ENCODE measurements at places on chromosomes 6 and 20.

GRCh38 chr6:168155193-168155592 lies 76.2 kb upstream of the FRMD1 start:
- no peak for DNase-seq

DNA sequence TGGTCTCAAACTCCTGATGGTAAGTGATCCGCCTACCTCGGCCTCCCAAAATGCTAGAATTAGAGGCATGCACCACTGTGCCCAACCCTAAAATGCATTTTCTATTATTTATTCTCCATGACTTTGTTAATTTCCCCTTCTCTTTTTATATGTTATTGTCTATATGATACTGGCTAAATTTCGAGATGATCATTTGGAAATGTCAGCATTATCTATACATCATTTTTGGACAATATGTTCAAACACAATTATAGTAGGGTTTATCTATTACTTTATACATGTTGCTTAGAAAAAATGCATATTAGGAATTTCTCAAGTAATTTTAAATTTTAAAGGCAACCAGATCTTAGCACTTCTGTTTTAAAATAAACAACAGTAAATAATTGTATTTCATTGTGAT lies 34.4 kb upstream of the HIVEP1 start:
- no peak for DNase-seq

DNA sequence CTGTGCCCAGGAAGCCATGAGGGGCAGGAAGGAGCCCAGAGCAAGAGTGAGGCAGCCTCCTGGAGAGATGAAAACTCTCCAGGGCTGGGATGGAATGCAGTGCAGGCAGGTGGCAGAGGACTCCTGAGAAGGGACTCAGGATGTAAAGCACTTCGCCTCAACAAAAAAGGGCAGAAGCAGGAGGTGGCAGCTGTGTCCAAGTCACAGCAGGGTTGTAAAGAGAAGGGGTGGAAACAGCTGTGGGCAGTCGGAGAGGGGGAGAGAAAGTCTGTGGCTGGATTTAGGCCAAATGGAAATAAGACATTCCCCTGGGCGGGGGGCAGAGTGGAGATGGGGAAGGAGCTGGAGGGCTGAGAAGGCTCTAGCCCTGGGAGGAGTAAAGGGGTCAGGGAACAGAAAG lies 34.9 kb downstream of the CYP21A2 start:
- no peak for DNase-seq

DNA sequence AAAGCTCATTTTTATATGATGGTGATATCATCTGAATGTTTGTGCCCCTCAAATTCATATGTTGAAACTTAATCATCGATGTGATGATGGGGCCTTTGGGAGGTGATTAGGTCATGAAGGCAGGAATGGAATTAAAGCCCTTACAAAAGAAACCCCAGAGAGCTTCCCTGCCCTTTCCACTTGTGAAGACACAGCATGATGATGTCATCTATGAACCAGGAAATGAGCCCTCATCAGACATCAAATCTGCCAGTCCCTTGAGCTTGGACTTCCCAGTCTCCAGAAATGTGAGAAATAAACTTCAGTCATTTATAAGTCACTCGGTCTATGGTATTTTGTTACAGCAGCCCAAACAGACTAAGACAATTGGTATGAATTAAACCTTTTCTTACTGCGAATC lies 153.1 kb downstream of the MYB start:
- DNase-seq: no peak

GRCh38 chr20:1383623-1384404 lies 9.0 kb downstream of the FKBP1A start:
- no peak for DNase-seq

- no peak for DNase-seq
Measured at GRCh38 chr6:74609871-74610270, 596.0 kb downstream of the COL12A1 start.

DNA sequence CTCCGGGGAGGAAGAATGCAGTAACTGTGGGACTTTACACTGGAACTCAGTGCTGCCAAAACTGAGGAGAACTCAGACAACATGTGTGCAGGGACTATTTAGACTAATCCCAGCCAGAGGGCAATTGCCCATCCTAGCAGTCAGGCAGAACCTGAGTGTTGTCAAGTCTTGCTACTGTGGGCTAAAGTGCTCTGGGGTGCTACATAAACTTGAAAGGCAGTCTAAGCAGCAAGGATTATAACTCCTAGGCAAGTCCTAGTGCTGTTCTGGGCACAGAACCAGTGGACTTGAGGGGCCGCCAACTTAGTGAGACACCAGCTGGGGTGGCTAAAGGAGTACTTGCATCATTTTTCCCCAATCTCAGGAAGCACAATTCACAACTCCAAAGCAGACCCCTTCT lies 363.8 kb upstream of the PTCHD4 start:
- no peak for DNase-seq

- no peak for DNase-seq
Measured at GRCh38 chr20:20956513-20956931, 149.6 kb downstream of the LINC00237 start.

DNA sequence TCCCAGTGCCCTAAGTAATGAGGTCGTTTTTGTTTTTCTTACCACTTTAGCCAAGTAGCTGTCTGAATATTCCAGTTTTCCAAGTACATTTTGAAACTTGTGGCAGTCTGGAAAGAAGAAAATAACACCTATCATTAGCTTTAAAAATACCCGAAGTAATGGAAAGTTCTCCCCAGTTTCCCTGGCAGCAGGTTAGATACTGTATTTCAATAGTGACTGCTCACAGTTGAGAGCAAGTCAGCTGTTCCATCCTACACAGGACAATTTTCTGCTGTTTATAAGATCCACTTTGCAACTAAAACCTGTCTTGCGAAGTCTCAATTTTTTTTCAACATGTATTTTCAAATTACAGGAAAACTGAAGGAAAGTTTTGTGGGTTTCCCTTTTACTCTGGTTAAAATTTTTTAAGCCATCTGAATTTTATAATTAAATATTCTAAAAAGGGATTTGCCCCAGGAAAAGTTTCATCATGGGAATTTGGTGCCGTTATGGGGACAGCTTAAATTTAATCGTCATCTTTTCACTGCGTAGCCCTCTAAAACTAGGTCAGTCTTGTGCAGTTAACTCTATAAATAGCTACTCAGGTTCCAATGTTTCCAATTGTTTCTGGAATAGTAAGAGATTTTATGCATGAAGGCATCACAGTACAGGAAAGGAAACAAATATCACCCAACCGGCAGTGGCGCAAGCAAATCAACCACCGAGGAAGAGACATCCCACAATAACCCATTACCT lies 96.9 kb downstream of the MBOAT1 start:
- DNase-seq: no peak

Data from stimulated activated CD8-positive, alpha-beta memory T cell treated with anti-CD3 and anti-CD28 coated beads, Interleukin-4, amount 100 ng/mL, for 1 hour (primary cell).